ENCODE measurements at places on chromosomes 4 and X.

GRCh38 chr4:83920375-83920774 is 384.5 kb downstream of the GPAT3 start:
- DNase-seq = no peak

- no peak for DNase-seq
Observed at GRCh38 chr4:102684610-102685052, 76.1 kb downstream of the MANBA start.

GRCh38 chrX:2664502-2664901 is 26.6 kb upstream of the CD99 start:
- DNase-seq = no peak

GRCh38 chr4:93983140-93983539 is 154.6 kb downstream of the ATOH1 start:
- no peak for DNase-seq

DNA sequence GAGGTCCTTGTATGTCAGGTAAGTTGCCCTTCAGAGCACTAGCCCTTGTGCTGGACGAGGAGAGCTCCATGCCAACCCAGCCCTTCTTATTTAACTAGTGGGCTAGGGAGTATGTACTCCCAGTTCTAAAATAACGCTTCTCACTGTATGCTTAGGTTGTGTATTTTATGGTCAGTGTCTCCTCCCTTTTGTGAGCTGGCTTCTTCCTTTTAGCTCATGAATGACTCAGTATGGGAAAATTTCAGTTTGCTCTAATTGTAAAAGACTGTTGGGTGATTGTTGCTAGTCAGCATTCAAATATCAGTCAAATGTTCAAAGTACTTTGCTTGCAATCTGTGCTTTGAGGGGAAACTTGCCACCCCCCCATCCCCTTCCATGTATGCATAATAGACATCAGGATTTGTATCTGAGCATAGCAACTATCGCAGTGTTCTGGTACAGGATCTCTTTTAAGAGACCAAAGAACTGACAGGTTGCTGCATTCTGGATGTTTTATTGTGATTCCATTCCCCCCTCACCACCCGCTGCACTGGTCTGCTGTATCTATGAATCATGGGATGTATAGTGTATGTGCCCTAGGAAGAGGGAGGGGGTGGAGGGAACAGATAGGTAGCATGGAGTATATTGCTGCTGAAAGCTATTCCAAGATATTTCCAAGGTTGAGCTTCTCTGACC is 34.7 kb downstream of the DLG3 start:
- DNase-seq = no peak

GRCh38 chrX:36199928-36200327 is 280.4 kb downstream of the CFAP47 start:
- DNase-seq = no peak

- no peak for DNase-seq
Observed at GRCh38 chr4:48189731-48190130, 55.7 kb upstream of the TXK start.

GRCh38 chr4:102454981-102455685 is 46.0 kb upstream of the NFKB1 start:
- DNase-seq = no peak

DNA sequence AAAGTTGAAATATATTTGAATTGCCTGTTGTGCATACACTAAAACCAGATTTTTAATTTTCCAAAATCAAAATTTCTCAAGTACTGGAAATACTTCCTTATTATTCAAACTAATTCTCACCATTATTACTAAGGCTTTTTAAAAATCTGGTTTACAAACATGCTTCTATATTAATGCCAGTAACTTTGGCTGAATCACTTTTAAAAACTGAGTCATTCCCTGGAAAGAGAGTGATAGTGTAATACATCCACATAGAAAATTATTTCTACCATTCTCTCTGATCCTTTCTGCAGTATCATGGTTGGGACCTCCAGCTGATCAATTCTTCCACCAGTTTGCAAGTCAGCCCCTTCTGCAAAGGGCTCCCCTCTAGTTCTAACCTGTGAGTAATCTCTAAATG is 165.3 kb upstream of the FAM241A start:
- no peak for DNase-seq

DNA sequence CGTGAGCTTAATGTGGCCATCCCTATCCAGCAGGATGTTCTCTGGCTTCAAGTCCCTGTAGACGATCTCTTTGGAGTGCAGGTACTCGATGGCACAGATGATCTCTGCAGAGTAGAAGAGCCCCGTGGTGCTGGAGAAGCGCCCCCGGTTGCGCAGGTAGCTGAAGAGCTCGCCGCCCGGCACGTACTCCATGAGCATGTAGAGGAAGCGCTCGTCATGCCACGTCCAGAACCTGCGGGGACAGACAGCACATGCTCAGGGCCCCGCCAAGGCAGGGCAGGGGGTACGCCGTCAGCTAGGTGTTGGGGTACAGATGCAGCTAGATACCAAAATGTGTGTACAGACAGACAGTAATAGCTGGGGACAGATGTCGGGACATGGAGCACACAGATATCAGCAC is 58.3 kb downstream of the PRKX start:
- no peak for DNase-seq

DNA sequence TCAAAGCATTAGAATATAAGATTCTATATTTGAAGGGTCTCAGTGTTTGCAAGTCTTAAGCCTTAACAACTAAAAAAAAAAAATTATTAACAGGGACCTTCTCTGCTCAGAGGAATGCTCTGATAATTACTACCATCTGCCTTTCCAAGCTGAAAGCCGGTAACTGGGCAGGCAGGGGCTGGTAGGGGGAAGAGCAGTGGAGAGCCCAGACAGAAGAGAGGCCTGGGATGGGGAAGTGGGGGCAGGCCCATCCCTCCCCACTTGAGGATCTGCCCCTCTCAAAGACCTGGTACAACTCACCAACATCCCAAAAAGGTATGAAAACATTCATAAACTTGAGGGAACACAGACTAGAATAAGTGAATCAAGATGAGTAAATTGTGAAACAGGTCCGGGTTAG is 113.9 kb downstream of the QDPR start:
- no peak for DNase-seq

- no peak for DNase-seq
Observed at GRCh38 chrX:45699158-45699557, 498.5 kb upstream of the DIPK2B start.

- DNase-seq = no peak
Observed at GRCh38 chrX:68499543-68500504, 973 bp downstream of the YIPF6 start.

- no peak for DNase-seq
Observed at GRCh38 chr4:141999446-142000143, 363.2 kb downstream of the IL15 start.

GRCh38 chr4:39998659-39999345 is 21.1 kb upstream of the PDS5A start:
- DNase-seq = no peak

- no peak for DNase-seq
Observed at GRCh38 chr4:37767546-37767945, 58.9 kb upstream of the PGM2 start.

DNA sequence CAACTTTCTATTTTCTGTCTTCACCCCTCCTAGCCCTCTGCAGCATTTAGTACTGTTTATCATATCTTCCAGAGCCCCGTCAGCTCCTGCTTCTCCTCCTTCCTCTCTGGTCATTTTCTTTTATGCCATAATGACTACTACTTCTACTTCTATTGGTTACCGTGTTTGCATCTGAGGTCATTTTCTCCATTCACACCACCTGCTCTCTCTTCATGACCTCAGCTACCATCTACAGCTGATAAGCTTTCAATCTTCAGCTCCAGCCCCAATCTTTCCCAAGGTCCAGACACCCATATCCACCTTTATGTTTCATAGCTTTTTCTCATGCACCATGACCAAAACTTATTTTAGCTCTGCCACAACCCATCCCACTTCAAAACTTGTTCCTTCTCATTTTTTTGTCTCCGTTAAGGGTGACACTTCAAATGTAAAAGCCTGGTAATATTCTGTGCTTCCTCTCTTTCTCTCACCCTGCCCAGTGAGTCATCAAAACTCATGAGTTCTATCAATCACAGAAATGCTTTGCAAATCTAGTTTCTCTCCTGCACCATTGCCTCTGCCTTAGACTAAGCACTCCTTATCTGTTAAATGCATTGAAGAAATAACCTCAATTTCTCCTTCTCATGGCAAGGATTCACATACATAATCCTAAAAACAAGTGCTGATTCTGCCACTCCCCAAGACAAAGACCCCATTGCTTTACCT is 71.3 kb upstream of the IQCM start:
- no peak for DNase-seq

DNA sequence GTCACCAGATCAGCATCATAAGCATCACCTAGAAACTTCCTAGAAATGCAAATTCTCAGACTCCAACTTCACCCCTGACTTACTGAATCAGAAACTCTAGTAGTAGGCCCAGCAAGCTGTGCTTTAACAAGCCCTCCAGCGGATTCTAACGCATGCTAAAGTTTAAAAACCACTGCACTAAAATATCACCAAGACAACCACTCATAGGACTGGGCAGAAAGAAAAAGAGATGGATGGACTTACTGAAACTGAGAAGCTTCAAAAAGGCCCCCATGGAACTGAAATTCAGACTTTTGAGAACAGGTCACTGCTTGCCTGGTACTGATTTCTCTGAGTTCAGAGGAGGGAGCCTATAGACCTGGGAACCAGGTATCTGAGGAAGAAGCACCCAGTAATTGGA is 40.1 kb downstream of the FAM241A start:
- DNase-seq = no peak

- no peak for DNase-seq
Observed at GRCh38 chrX:110383414-110383813, 24.8 kb downstream of the RTL9 start.

DNA sequence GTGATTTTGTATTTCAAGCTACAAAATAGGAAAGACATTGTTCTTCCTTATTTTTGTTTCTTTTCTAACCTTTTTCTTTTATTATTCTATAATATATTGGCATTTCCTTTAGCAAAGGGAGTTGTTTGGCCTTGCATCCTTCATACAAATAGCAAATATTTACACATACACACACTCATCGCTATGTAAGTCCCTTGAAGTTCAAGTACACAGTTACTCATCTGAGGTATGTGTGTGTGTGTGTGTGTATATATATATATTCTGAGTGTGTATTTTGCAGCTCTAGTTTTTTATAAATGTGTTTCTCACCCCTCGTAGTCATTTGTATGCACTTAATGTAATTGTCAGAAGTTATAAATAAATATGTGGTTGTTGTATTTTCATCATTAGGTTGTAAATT is 724.8 kb upstream of the MAGEB2 start:
- no peak for DNase-seq

- no peak for DNase-seq
Observed at GRCh38 chrX:15820106-15821073, 30.1 kb downstream of the ZRSR2 start.

DNA sequence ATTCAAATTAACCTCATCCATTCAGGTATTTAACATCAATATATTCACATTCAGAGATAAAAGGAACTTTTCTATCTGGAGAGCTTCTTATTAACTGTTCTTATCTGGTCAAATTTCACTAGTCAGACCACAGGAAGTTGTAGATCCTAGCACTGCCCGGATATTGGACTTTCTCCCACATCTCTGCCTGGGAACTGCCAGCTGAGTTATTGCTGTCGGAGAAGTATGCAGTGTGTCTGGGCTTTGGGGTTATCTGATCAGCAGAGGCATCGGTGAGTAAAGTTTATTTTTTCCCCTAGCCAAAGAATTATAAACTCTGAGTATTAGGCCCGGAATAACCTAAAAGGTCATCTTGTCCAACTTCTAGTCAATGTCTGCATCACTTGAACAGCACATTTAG is 45.1 kb downstream of the OR13H1 start:
- no peak for DNase-seq

DNA sequence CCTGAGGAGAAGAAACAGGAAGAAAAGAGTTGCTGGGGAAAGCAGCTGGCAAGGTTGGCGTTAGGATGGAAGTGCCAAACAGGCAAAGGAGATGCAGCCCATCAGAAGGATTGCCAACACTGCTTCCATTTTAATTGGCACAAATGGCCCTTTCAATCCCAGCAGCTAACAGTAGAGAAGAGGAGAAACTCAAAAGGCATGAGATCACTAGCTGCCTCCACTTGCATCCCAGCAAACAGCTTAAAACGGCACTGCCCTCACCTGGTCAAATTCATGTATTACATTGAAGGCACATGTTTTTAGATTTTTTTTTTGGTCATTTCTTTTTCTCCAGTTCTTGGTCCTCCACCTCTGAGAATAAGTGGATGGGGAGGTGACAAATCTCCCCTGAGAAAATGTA is 14.9 kb upstream of the LOC101059915 start:
- DNase-seq = no peak

GRCh38 chr4:177125656-177126055 is 184.0 kb upstream of the NEIL3 start:
- no peak for DNase-seq

- no peak for DNase-seq
Observed at GRCh38 chrX:123976706-123977316, 15.3 kb downstream of the STAG2 start.

- DNase-seq = no peak
Observed at GRCh38 chr4:150418757-150419410, 163.1 kb upstream of the MAB21L2 start.
